Kidney epithelial cell (primary cell): ENCODE measurements at places on chromosomes 2 and 18.

- no peak for DNase-seq
These were observed 989.2 kb downstream of the CPS1 start for GRCh38 chr2:211545582-211545981.

DNA sequence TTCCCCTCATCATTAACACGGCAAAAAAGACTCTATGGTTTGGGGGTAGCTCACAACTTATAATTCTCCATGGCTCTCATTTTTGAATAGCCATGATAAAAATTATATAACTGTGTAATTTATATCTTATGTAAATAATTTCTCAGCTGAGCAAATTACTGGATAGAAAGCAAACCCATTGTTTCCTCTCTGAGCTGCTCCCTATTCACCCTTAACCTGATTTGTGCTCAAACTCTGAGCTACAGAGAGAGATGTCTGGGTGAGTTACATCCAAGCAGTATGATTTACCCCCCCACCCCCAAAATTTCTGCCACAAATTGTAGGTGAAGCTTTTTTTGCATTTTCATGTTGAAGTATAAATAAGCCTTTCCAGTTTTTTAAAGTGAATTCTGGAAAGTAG, 123.7 kb downstream of the TFCP2L1 start:
- DNase-seq = no peak

- DNase-seq = no peak
These were observed 63.1 kb downstream of the MBP start for GRCh38 chr18:77069482-77069881.

DNA sequence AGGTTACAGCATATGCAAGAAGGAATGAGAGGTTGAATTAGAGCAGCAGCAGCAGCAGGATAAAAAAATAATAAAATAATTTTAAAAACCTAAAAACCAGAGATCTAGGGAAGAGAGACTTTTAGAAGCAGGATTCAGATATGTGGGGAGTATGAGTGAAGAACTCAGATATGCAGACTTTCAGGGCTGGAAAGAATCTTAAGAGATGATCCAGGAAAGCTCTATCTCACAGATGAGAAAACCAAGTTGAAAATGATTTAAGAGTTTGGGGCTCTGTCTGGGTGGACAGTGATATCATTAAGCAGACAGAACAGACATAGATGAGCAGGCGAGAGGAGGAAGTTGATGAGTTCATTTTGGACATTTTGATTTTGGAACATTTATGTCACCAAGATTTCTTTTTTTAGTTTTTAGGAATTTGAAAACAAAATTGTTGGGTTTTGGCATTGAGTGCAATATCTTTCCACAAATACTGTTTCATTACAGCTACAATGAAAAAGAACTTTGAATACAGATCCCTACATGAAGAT, 31.8 kb downstream of the BCL2 start:
- DNase-seq = no peak

DNA sequence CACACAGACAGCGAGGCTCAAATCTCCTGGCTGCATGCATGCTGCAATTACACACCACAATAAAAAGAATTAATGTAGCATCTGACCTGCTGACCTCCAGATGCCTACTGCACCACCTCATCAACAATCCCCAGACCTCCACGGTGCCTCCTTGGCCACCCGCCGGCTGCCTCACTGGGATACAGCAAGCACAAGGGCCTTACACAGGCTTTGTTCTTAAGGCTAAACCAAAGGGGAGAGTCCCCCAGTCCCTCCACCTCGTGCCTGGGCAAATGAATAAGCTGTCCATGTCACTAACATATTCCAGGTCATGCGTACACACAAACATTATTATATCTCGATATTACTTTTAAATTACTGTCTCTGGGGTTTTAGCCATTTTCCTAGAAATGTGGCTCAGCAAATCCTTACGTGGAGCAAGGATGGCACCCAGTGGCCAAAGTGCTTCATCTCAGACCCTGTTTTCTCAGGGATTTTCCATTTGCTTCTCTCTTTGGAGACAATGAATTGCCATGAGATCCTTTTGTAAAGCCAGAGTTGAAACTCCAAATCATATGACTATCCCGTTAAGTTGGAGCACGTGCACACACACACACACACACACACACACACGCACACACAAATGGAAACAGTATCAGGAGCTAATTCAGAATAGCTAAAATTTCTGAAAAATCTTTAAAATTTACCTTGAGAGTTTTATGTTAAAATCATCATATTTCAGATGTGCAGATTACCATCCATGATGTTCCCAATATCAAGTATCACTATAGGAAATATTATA, 313.8 kb downstream of the PDE11A start:
- DNase-seq = no peak

GRCh38 chr2:63052411-63053080, 1.9 kb downstream of the OTX1 start:
- DNase-seq = no peak

GRCh38 chr2:214233164-214233563, 177.7 kb upstream of the VWC2L start:
- no peak for DNase-seq

- DNase-seq = no peak
These were observed 43.4 kb downstream of the MC4R start for GRCh38 chr18:60329131-60329530.

DNA sequence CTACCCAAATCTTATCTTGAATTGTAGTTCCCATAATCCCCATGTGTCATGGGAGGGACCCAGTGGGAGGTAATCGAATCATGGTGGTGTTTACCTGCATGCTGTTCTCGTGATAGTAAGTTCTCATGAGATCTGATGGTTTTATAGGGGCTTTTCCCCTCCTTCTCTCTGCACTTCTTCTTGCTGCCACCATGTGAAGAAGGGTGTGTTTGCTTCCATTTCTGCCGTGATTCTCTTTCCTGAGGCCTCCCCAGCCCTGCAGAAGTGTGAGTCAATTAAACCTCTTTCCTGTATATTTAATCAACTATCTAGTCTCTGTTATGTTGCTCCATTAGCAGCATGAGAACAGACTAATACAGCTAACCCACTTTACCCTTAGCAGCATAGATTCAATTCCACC, 37.6 kb downstream of the CDC42EP3 start:
- no peak for DNase-seq

- no peak for DNase-seq
These were observed 19.8 kb downstream of the MPHOSPH10 start for GRCh38 chr2:71150082-71150816.
